ENCODE measurements at places on chromosomes 7 and 10.

GRCh38 chr7:47428768-47429472, 153.0 kb downstream of the TNS3 start:
- DNase-seq = no peak

DNA sequence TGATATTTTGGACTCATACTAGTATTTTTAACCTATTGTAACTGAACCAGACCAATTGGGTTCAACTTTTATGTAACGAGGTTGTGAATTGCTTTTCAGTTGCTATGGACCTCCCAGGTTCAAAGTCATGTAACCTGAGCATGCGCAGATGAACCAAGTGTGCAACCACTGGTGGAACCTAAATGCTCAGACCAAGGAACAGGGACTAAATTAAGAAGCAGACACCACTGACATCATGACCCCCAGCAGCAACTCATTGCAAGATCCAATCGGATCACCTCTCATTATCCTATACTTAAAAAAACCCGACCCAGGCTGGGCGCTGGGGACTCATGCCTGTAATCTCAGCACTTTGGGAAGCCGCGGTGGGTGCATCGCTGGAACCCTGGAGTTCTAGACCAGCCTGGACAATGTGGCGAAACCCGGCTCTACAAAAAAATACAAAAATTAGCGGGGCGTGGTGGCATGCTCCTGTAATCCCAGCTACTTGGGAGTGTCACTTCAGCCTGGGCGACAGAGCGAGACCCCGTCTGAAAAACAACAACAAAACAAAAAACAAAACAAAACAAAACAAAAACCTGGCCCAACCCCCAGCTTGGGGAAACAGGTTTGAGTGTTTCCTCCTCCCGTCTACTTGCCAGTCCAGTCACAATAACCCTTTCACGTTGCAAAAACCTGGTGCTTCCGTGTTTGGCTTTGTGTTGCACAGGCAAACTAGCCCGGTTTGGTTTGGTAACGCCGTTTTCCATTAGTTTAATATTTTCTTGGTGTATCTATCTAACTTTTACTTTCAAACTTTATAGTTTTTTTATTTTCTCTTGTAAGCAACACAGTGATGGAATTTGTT, 11.3 kb upstream of the ZNF518A start:
- no peak for DNase-seq

DNA sequence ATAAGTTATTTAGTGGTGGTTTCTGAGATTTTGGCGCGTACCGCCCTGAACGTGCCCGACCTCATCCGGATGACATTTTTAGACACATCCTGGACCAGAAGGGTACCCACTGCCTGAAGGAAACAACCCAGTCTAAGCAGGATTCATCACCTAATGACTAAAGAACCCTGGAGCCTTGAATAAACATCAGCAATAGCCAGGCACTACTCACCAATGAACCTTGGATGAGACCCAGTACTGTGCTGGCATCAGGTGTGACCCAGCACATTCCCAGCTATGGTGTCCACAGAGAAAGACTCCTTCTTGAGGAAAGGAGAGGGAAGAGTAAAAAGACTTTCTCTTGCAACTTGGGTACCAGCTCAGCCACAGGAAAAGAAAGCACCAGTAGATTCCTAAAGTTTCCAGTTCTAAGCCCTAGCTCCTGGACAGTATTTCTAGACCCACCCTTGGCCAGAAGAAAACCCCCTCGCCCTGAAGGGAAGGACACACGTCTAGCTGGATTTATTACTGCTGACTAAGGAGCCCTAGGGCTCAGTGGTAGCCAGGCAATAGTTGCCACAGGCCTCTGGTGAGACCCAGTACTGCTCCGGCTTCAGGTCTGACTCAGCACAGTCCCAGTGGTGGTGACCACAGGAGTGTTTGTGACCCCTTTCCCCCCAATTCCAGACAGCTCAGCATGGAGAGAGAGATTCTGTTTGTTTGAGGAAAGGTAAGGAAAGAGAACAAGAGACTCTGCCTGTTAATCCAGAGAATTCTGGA, 32.5 kb downstream of the ZNF277 start:
- no peak for DNase-seq

DNA sequence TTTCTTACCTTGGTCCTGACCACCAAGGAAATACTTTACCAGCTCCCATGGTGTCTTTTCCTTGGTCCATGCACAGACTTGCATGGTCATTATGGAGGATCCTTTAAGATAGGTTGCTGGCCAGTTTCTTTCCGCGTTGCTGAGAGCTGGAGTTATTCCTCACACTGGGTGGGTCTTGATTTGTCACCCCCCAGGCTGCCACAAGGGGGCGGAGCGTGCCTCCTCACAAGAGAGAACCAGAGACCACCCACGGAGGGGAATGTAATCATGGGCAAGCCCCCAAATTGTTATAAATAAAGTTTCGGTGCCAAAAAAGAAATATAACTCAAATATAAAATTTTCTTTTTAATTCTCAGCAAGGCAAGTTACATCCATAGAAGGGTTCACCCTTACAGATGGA, 10.5 kb upstream of the TRIM24 start:
- no peak for DNase-seq

DNA sequence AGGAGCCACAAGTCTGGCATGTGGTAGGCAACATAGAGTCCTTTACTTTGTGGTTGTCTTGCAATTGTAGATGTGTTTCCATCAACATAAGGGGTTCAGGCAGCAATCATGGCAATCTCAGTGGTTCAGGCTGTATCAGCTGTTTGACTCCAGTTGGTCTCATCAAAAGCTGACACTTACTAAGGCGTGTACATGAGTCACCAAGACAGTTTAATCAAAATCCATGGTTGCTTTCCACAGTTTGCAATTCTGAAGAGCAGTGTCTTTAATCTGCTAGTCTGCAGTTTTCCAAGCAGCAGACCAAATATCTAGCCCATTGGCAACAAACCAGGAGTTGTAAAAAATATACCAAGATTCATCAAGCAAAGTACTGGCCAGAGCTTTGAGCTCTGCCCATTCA, 210.2 kb downstream of the MDFIC start:
- no peak for DNase-seq

DNA sequence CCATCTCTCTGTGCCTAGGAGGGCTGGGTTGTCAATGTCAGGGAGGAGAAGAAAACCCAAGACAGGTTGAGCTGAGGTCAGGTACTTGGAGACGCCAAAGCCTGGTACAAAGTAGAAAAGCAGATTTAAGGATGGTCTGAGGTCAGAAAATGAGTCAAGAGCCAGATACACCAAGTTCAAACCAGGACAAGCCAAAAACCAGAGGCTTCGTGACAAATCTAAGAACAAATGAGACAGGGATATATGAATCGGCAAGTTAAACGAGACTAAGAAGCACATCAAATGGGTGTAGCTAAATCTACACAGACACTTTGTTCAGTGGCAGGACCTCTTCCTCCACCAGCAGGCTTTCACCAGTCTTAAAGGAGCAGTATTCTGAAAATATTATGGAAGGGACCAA, 34.2 kb downstream of the C7orf33 start:
- DNase-seq = no peak

- no peak for DNase-seq
Measured at GRCh38 chr7:156000601-156001396, 188.5 kb upstream of the SHH start.

GRCh38 chr10:113283189-113283588, 269.7 kb upstream of the HABP2 start:
- DNase-seq = no peak

DNA sequence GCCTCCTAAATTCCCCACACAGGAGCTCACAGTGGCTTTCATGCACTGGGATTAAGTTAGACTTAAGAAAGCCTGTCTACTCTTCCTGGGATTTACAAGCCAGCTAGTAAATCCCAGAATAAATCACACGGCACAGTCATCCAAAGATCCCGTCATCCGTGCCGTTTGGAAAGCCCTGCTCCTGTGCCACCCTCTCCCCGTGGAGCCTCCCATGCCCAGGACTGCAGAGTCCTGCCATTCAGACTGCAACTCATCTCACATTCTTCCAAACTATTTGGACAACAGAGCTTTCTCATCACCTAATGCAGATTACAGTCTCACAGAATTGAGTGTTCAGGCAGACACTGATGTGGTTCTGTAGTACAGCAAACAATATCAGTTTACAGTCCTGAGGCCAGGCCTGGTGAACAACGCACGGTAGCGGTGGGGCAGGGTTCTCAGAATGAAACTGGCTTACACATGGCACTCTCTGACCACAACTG, 166.5 kb downstream of the EGFR start:
- no peak for DNase-seq

GRCh38 chr7:145718129-145718528, 398.5 kb upstream of the CNTNAP2 start:
- no peak for DNase-seq

GRCh38 chr10:3745521-3745920, 39.5 kb downstream of the KLF6 start:
- no peak for DNase-seq

DNA sequence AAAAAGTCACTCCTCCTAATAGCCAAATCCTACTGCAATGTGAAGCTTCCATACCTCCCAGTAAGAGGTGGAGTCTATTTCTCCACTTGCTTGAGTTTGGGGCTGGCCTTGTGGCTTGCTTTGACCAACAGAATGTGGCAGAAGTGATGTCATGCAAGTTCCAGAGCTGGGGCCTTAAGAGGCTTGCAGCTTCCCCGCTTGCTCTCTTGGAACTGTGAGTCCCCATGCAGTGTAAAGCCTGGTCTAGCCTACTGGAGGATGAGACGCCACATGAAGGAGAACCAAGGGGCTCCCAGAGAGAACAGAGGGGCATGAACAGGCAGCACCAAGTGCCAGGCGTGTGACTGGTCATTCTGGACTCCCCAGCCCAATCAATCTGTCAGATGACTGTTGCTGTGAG, 58.6 kb upstream of the OPALIN start:
- DNase-seq = no peak

DNA sequence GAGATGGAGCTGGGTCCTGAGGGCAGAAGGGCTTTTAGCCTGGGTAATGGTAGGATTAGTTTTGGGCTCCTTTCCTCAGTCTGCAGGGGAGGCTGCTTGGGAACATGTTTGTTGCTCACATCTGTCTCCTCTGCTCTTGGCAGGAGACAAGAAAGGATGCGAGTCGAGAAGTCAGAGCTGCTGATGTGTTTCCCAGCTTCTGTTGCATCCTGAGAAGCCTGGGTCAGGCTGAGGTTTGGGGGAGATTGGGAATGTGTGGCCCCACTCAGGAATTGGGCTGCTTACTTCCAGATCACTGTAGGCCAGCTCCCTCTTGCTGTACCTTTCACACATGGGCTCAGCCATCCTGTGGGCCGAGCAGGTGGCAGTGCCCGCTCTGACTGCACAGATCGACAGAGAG, 79.2 kb downstream of the CCNY start:
- DNase-seq = no peak

DNA sequence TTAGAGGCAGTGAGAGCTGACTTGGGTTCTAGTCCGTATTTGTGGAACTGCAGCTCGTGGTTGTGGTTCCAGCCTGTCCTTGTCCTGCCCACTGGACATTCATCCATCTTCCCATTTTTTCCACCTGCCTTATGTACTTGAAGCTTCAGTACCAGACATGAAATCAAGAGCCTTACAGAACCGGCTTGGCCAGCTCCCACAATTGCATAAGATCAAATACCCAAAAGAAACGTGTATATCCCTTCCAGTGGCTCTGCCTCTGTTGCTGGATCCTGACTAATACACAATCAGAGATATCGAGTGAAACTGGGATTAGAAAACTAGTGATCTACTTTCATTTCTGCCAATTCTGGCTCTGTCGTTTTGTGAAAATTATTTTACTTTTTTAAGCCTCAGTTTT, 23.8 kb upstream of the LIPA start:
- no peak for DNase-seq

DNA sequence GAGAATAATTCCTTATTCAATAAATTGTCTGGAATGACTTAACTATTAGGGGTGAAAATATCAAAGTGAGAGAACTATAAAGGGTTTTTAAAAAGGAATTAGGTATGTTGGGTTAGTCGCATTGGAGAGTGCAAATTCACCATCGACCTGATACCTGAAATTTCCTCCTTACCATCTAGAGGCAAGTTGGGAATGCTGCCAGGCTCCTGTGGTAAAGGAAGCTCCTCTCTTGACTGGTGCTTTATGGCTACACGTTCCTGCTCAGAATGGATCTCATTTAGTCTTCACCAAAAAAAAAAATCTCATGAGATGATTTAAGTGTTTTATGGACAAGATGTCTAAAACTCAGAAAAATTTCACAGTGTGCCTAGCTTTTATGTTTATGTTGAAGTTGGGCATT, 129.8 kb downstream of the EGFR start:
- no peak for DNase-seq

- no peak for DNase-seq
Measured at GRCh38 chr7:124713086-124713485, 52.5 kb downstream of the GPR37 start.

DNA sequence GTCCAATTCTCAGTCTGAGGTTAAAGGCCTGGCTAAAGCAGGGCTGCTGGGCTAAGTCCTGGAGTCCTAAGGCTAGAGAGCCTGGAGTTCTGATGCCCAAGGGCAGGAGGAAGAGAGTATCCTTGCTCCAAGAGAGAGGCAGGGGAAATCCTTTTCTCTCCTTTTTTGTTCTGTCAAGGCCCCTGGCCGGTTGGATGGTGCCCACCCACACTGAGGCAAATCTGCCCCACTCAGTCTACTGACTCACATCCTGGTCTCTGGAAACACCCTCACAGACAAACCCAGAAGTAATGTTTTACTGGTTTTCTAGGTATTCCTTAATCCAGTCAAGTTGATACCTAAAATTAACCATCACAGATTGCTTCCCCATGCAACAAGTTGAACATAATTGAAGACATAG, 23.0 kb downstream of the ZNF518A start:
- DNase-seq = no peak

DNA sequence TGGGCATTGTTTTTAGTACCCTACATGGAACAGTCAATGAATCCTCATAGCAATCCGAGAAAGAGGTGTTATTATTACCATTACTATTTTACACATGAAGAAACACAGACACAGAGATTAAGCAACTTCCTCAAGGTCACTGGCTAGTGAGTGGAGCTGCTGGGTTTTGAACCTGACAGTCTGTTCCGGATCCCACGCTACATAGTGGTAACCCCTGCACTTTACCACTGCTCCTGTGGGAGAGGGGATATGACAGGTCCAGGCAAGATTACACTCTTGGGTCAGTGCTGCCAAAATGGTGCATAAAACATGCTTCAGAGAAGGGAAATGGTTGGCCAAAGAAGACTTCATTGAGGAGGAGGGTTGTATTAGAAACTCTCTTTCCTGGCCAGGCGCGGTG, 185.7 kb downstream of the XPNPEP1 start:
- DNase-seq = no peak

- DNase-seq = no peak
Measured at GRCh38 chr7:128405471-128406313, 4.1 kb downstream of the IMPDH1 start.
